Globus pallidus (tissue), 1 donor: ENCODE measurements at places on chromosomes 12 and 14.

DNA sequence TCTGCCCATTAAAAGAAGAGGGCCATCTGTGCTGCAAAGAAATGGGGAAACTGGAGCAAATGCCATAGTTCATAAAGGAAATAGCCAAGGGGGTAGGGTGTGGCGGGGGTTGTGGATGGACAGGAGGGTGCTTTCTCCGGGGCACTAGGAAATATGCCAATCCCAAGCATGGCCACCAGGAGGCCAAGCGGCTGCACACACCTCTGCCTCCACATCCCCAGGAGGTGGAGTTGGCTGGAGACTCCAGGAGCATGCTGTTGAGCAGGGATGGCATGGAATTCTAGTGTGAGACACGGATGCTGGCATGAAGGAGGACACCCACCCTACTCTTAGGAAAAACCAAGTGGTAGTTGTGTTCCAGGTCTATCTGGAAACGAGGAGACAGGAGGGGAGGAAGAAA, 25.2 kb downstream of the NID2 start:
- no peak for DNase-seq

DNA sequence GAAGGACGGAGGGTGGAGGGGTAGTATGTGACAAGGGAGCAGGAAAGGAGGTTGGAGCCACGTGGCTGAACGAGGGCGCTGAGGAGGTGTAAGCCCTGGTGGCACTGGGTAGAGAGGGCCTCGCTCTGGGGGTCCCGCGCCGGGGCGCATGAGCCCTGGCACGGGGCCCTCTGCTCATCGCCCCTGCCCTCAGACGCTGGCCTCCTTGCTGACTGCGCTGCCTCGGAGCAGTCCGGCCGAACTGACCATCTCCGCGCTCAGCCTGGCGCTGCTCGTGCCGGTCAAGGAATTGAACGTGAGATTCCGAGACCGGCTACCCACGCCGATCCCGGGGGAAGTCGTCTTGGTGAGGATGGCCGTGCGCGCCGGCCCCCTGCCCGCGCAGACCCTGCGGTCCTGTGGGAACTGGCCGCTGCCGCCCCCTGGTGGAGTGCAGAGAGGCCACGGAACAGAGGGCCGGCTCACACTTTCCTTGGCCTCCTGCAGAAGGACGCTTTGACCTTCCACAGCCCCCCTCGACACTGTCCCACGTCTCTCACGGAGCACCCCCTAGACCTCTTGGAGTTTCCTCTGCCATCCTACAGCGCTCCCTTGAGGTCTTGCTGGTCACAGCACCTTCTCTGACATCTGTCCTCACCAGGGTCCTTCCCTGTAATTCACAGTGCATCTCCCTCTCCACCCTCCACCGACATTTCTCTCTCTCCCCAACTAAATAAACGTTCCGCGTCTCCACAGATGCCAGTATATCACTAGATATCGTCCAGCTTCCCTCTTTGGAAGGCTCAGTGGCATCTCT, 10.5 kb downstream of the ARHGEF25 start:
- peak; percentile 30 for DNase-seq

DNA sequence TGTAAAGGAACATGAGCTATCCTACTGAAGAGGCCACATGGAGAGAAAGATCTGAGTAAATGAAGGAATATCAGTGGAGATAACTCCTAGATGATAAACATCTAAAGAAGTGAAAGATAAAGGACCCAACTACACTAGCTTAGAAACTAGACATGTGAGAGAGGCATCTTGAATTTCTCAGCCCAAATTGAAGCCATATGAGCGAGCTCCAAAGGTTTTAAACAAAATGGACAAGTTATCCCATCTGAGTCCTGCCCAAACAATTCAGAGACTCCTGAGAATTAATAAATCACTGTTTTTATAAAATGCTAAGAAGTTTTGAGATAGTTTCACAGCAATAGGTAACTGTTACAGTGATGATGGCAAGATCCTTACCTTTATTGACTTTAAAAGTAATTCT, 438.9 kb downstream of the NAV3 start:
- no peak for DNase-seq

DNA sequence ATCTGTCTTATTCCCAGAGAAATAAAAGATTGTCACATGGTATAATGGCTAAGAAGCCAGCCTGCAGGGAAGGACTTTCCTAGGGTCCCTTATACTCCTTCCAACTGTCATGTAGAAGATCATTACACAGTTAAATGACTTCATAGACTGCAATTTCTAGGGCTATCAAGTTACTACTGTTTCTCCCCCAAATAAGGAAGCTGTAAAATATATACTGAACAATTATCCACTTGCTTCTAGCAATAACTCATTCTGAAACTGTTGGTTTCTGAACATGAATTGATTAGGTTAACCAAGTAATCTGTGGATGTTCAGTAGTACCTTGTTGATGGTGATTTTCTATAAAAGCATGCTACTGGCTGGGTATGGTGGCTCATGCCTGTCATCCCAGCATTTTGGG, 44.6 kb downstream of the A2ML1 start:
- DNase-seq, result no peak

DNA sequence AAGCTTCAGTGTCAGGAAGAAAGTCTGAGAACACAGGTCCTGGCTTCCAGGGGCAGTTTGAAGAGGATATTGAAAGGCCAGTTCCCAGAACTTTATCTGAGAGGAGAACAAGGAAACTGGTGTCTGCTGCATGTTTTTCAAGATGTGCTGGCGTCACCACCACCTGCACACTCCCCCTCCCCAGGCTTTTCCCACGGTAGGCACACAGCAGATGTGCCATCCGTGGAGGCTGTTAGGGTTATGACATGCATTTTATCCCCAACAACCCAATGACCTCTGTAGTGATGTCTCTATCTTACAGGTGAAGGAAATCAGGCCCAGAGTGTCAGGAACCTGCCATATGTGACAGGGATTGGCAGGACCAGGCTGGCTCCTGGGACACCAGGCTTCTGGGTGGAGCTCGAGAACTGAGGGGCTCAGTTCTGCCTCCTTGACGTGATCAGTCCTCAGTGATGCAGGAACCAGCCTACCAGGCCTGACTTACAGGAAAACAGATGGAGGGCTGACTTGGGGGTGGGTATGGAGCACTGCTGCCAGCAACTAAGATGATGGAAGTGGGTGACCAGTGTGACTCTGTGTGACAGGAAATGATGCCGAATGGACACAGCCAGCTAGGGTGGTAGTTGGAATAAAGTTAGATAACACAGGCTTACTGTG, 16.8 kb downstream of the SLC25A47 start:
- DNase-seq, result no peak

- no peak for DNase-seq
These were observed 868 bp downstream of the SPATA7 start for GRCh38 chr14:88386256-88386794.

DNA sequence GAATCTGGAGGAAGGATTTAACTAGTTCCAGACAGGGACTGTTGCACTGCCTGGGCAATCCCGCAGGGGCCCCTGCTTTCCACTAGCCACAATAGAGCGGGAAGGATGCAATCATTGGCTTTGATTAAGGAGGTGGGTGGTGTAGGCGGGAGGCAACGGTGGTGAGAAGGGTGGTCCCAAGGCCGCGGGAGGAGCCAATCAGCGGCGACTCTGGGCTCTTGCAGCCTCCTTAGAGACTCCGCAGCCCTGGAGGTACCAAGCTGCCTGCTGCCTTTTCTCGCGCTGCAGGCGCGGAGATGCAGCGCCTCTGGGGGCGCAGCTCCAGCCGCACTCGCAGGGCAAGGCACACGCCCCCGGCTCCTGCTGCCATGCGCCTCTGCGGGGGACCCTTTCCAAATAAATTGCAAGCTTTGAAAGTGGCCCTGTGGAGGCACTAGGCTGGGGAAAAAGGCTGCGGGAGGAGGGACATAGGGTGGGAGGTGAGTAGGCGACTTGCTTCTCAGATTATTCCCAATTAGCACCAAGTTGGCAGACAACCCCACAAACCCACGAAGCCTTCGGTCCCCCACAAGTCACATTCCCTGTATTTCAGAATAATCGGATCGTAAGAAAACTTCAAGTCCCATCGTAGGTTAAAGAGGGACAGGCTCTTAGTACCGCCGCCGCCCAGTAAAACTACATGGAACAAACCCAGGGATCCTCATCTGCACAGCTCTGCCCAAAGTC, 858 bp upstream of the KCNA1 start:
- DNase-seq, result no peak
